Gastroesophageal sphincter (tissue), 4 donors: ENCODE measurements at places on chromosomes 12 and 14.

GRCh38 chr12:106289196-106289681 lies 13.3 kb upstream of the TCP11L2 start:
- ATAC-seq = no peak

DNA sequence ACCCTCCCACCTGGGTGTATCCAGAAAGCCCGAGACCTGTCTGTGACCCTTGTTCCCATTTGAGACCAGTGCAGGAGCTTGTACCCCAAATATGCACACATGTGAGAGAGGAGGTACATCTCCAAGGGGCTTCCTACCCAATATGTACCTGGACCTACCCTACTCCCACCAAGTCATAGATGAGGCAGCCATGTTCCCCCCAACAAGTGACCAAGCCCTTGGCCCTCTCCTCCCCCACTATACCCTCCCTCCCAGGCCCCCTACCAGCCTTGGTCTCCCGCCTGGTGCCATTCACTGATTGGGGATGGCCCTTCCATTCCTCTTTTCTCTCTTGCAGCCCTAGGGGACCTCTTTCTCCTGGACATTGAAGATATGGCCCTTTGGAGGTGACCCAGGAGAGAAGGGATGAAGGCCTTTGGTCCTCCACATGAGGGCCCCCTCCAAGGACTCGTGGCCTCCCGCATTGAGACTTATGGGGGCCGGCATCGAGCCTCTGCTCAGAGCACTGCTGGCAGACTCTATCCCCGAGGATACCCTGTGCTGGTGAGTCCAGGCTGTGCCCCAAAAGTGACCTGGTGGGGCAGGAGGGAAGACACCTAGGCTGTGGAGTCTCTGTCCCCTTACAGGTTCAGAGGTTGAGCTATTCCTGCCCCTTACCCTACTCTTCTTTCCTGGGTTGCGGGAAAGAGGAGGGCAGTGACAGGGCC lies 1.5 kb downstream of the PLEKHG6 start:
- no peak for ATAC-seq

GRCh38 chr14:67623114-67623513 lies 3.4 kb downstream of the ARG2 start:
- no peak for ATAC-seq

DNA sequence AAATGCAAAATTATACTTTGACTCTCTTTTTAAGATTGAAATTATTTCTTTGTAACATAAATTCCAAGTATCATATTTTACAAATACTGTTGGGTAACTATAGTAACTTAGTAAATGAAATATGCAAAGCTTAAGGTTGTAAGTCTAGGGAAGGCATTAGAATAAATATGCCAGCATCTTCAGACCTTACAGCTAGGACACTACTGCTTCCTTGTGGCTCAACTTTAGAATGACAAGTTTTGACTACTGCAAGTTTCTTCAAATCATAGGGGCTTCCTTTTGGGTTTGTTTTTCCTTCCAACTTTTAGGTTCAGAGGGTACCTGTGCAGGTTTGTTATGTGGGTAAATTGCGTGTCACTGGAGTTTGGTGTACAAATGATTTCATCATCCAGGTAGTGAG lies 17.7 kb upstream of the ANP32D start:
- no peak for ATAC-seq

GRCh38 chr14:54936816-54937215 lies 34.2 kb upstream of the GCH1 start:
- no peak for ATAC-seq

GRCh38 chr14:68404652-68405183 lies 388.1 kb downstream of the ZFP36L1 start:
- ATAC-seq = no peak

GRCh38 chr14:35384455-35385041 lies 20.0 kb downstream of the NFKBIA start:
- ATAC-seq = peak; percentile 78

DNA sequence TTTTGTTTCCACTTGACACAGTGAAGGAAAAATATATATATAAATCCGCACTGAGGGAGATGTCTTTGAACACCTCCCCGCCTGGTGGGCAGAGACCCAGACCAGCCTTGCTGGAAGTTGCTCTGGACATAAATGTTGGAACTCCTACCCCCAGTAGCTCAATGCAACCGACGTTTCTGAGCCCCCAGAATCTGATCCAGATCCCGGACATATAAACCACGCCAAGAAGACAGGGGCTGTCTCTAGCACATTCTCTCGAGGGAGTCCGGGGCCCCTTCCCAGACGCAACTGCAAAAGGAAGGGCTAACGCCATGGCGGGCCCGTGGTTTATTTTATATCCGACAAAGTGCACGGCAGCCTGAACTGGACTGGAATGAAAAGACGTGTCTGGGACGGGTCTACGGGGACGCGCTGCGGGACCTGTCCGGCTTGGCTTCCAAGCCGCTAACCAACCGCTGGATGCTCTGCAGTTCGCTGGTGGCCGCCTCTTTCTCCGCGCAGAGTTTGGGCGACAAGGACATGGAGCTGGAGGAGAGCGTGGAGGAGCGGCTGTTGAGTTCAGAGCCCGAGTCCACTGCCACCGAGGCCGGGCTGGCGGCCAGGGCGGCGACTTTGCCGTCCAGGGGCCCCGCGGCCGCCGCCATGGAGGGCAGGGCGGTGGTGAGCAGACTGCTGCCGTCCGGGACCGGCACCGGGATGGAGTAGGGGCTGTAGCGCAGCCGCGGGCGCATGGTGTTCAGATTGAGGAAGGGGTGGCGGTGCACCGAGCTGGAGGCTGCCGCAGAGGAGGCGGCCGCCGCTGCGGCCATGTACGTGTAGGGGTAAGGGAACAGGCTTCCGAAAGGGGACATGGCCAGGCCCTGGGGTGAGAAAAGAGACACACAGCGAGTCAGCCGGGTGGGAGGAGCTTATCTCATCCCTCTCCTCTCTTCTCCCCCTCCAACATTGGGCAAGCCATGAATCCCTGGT lies 12.2 kb downstream of the TBX3 start:
- ATAC-seq = no peak

GRCh38 chr12:3998968-3999792 lies 126.0 kb upstream of the PARP11 start:
- ATAC-seq = no peak

DNA sequence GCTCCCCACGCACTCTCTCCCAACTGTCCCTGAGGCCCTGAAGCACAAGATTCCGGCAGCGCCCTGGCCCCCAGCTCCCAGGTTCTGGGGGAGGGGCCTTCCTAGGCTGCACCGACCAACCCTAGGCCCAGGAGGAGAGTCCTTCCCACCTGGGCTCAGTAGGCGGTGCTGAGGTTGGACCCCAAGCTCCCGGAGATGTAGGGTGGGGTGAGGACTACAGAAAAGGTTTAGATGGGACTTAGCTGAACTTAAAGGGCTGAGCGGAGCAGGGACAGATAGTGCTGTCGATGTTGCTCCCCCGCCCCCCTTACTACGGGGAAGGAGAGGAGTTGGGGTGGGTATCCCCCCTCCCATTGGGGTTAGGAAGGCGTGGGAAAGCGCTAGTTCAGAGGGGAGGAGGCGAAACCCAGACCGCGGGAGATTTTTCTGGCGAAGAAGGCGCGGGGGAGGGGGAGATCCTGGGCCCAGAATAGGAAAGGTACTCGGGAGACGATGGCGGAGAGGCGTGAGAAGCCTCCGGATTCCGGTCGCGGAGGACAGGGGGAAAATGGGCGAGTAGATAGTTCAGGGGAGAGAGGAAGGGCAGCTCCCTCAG lies 4.2 kb upstream of the BAZ2A start:
- ATAC-seq = no peak

- ATAC-seq = no peak
These were observed 34.5 kb downstream of the SSPN start for GRCh38 chr12:26229910-26230309.

DNA sequence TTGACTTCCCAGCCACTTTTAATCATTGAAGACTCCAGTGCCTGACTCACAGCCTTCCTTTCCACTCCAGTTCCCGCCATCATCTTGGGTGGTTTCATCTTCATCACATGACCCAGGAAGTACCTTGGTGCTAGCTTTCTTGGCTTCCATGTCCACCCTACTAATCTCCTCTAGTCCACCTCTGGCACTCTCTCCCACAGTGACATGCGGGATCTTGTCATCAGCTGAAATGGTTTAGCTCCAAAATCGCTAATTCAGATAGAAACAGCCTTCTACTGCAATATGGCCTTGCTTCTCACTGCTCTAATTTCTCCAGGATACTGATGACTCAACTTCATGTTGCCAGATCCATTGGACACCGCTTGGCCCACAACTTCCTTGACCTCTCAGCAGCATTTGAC lies 24.5 kb downstream of the WDR20 start:
- ATAC-seq = no peak

GRCh38 chr14:90184571-90185266 lies 71.6 kb upstream of the PSMC1 start:
- no peak for ATAC-seq

DNA sequence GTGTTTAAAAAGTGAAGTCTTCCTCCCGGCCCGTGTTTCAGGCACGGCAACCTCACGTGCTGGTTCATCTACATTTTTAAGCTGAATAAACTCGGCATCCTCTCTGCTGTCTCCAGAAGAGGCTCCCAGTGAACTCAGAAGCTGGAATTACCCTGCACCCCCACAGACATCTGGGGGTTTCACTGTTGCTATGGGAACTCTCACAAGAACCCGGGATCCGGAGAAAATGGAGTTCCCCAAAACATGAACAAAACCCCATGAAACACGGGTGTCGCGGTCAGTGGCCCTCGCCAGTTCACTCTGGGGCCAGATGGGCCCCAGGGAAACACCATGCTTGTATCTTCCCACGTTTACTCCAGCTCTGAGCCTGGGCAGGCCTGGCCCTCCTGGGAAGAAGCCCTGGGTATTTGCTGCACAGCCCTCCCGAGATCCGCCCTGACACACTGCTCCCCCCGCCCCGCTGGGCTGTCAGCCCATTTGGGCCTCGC lies 143.7 kb downstream of the PIWIL1 start:
- no peak for ATAC-seq

DNA sequence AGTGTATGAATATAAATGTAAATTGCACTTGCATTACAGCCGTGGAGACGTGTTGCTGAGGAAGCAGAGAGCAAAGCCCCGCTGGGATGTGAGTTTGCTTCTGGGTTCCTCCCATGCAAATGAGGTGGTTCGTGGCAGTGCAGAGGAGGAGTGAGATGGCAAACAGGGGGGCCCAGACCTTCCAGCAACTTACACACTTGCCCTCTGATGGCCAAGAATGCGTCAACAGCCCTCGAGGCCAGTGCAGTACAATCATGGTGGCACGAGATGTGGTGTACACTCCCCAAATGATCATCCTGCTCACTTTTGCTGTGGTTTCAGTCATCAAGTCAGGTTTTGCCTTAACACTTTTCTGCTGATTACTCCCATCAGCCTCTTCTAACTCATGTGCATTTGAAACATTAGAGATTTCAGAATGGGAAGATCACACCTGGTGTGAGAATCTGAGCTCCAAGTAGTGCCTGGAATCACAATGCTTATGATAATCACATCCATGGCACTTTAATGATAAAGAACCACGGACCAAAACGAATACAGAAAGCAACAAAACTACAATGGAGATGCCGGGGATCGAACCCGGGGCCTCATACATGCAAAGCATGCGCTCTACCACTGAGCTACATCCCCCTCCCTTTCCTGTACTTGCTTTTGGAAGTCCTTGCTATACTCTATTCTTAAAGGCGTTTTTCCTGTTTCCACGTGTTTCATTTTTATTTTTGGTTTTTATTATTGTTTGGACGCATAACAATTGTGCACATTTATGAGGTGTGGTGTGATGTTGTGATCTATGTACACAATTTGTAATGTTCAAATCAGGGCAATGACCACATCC lies 7.0 kb upstream of the UBC start:
- ATAC-seq = no peak

DNA sequence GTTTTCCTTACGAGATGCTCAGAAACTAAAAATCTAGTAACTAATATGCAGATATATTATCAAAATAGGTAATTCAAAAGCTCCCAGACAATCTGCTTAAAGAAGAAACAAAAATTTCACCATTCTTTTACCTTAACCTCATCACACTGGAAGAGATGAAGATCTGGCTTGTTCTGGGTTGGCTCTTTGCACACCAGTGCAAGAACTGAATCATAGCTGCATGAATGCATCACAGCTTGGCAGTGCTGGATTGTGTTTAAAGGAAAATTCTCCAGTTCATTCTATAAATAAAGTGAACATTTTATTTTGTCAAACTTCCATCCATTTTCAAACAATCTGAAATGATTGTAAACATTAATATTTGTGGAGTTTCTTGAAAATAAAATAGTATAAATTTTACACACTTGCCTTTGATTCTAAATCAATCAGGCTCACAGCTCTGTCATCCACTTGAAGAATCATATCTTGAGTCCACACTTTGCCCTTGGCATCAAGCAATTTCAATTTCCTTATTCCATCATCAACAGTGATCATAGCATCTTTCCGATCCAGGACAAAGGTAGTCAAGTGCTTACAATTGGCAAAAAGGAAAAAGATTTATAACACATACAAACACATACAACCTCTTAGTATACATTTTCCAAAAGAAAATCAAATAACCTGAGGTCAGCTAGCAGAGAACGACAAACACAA lies 119.8 kb downstream of the EPS8 start:
- ATAC-seq = no peak

GRCh38 chr12:43331935-43332334 lies 220.1 kb downstream of the ADAMTS20 start:
- ATAC-seq = no peak

GRCh38 chr14:88170333-88170732 lies 152.7 kb downstream of the KCNK10 start:
- ATAC-seq = no peak

DNA sequence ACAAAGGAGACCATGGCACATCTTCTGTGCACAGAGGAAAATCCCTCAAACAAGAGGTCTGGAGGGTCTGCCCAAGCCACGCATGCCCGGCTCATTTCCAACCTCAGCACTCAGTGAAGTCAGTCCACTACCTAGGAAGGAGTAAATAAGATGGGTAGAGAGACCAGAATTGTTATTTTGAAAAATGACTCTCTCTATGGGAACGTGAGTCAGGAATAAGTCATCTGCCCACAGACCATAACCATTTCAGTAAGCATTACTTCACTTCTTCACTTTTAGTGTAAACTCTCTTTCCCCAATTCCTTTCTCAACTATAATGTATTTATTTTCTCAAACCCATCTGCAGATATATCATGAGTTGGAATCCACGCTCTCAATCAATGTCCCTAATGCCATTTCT lies 1039.9 kb upstream of the USP15 start:
- no peak for ATAC-seq

GRCh38 chr12:112584266-112584722 lies 165.5 kb downstream of the PTPN11 start:
- no peak for ATAC-seq

DNA sequence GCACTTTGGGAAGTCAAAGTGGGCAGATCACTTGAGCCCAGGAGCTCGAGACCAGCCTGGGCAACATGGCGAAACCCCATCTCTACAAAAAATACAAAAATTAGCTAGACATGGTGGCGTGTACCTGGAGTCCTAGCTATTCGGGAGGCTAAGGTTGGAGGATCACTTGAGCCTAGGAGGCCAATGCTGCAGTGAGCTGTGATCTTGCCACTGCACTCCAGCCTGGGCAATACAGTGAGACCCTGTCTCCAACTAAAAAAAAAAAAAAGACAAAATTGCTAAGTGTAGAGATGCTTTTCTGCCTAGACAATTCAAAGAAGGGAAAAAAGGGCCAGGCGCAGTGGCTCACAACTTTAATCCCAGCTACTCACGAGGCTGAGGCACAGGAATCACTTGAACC lies 3.4 kb upstream of the LRP6 start:
- ATAC-seq = no peak
